Metanephros (tissue), 2 donors: ENCODE measurements at places on chromosomes 3 and 15. TPM values are rescaled to one million over a fixed set of nuclear protein-coding genes. Genes with fewer than 3 reads are reported as not detected.

Gene TRIM59
- total RNA-seq = 15.9 TPM

Gene LRRC2
- total RNA-seq = 4.1 TPM

Gene VPS8
- total RNA-seq = 150 TPM

Gene OCA2
- total RNA-seq = 10.6 TPM

Gene KLHDC8B
- 39.2 TPM for total RNA-seq

Gene DTWD1
- 33.9 TPM for total RNA-seq

Gene IQCF5
- total RNA-seq = not detected

Gene CRABP1
- 13.6 TPM for total RNA-seq

Gene VEPH1
- total RNA-seq = 47.6 TPM

Gene CTNNB1
- total RNA-seq = 597 TPM

Gene THBS1
- total RNA-seq = 309 TPM

Gene NR2F2
- total RNA-seq = 184 TPM

Gene SAMMSON
- total RNA-seq = not detected

Gene ANKUB1
- total RNA-seq = not detected

Gene CLRN1
- not detected for total RNA-seq

Gene SLC6A20
- 0.06 TPM for total RNA-seq

Gene UTS2B
- 1.2 TPM for total RNA-seq

Gene CCDC39
- not detected for total RNA-seq

Gene NUDT16
- 26.6 TPM for total RNA-seq

Gene C2CD4B
- 15.8 TPM for total RNA-seq
